ENCODE measurements at places on chromosomes 1 and 21.
A peak's percentile ranks its signal among the peaks of the same experiment; 100 is the strongest.

DNA sequence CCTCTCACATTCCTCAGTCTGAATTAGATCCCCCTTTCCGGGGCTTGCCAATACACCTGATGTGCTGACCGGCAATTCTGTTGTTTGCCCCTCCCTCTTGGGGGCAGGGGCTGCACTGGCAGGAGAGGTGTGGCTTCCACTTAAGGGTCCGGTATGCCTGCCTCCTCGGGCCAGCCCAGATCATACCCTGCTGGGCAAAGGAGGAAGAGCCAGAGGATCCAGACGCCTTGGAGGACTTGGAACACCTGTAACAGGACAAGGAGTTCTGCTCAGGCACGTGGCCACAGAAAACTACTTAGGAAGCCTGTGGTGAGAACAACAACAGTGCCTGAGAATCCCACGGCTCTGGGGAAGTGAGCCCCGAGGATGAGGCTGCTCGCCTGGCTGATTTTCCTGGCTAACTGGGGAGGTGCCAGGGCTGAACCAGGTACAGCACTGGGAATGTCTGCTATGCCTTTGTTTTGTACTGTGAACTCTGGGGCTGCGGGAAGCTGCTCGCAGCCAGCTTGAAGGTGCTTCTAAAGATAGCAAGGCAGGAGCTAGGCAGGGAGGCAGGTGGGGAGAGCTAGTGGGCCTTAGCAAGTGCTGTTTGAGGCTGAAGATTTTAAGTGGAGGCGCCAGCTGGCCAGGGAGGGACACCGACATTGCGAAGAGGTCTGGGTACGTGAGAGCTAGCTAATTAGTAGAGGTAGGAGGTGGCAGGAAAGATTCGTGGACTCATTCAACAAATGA, at the start of gene SMPDL3B:
TSS of gene SMPDL3B (plus strand) at position 183 of the 732 bp plus-strand sequence. CDS start at position 367, 184 bp downstream.
- no peak for DNase-seq

GRCh38 chr1:231170875-231171274, 9.0 kb downstream of the TRIM67 start:
- DNase-seq, result no peak

DNA sequence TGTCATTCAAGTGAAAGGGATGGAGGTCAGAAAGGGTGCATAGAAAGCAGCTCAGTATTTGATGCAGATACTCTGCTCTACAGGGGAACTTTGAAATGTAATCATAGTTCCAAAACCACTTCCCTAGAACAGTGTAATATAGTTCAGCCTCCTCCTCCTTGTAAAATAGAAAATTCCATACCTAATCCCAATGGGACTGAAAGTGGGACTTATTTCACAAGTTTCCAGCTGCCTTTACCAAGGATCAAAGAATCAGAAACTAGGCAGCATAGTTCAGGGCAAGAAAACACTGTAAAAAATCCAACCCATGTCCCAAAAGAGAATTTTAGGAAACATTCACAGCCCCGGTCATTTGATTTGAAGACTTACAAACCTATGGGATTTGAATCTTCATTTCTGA, 8.1 kb upstream of the TMCO2 start:
- DNase-seq, result no peak

- DNase-seq, result no peak
Measured at GRCh38 chr1:12097321-12097720, 34.2 kb downstream of the TNFRSF8 start.

- no peak for DNase-seq
Measured at GRCh38 chr1:202578001-202578504, 132.2 kb downstream of the SYT2 start.

DNA sequence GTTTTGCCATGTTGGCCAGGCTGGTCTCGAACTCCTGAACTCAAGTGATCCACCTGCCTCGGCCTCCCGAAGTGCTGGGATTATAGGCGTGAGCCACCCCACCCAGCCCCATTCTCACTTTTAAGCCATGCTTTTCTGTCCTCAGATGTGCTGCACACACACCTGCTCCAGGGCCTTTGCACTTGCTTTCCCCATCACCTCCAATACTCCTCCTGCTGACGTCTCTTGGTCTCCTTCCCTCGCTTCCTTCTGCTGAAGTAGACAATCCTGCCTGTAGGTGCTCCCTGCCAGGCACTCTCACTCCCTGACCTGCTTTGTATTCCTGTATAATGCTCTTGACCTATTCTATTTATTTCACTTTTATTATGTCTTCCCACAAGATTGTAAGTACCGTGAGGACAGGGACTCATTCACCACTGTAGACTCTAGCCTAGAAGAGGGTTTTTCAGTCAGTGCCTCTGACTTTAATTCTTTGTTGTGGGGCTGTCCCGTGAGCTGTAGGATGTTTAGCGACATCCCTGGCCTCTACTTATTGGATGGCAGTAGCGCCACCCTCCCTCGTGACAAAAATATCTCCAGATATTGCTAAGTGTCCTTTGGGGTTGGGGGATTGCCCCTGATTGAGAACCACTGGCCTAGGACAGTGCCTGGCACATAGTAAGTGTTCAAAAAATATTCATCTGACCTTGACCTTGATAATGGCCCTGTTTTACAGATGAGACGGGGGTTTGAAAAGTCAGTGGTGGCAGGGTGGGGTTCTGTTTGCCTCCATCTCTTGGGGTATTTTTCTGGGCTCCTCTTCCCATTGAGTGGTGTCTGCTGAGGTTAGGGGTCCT, 4.6 kb downstream of the TNFRSF1B start:
- DNase-seq, result no peak

GRCh38 chr1:205988585-205988995, 14.6 kb downstream of the RAB7B start:
- no peak for DNase-seq

DNA sequence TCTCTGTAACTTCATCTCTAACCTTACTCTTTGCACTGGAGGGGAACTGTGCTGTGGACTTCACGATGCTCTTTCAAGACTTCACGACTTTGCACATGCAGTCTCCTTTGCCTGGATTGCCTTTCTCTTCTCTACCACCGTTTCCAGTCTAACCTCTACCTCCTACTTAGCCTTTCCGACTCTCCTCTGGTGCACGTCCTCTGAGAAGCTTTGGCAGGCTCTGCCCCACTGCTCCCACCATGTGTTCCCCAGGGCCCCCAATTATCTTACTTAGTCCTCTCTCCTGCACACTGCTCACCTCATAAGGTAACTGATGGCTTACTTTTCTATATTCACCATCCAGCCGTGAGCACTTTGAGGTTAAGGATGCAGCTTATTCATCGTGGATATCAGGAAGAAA, 101.7 kb upstream of the GJB5 start:
- DNase-seq, result no peak

- DNase-seq, result peak; percentile 85
Measured at GRCh38 chr1:1758692-1759455, 19.4 kb downstream of the NADK start.

- no peak for DNase-seq
Measured at GRCh38 chr1:54853793-54854370, 33.1 kb downstream of the DHCR24 start.

- no peak for DNase-seq
Measured at GRCh38 chr1:69172003-69173000, 395.4 kb upstream of the LRRC7 start.

All from cardiac septum (tissue), 1 donor.